Activated naive CD8-positive, alpha-beta T cell treated with anti-CD3 and anti-CD28 coated beads, Interleukin-2, amount 10 ng/mL, durations not matched to agents 7 days and 5 days (primary cell): ENCODE measurements at places on chromosomes 7 and 10. TPM values are rescaled to one million over a fixed set of nuclear protein-coding genes. Genes with fewer than 3 reads are reported as not detected.

Gene CYP26C1
- not detected for total RNA-seq

Gene EMX2
- total RNA-seq: not detected

Gene STRIP2
- total RNA-seq: 4.4 TPM

Gene UCN3
- not detected for total RNA-seq

Gene CTAGE6
- 1.5 TPM for total RNA-seq

Gene PILRA
- 4.1 TPM for total RNA-seq

Gene FGFBP3
- total RNA-seq: 2.9 TPM

Gene GPR85
- not detected for total RNA-seq
